Activated CD8-positive, alpha-beta memory T cell treated with anti-CD3 and anti-CD28 coated beads, Interleukin-2, amount 50 U/mL, for 4 hours (primary cell): ENCODE measurements at places on chromosomes 7 and 10.

DNA sequence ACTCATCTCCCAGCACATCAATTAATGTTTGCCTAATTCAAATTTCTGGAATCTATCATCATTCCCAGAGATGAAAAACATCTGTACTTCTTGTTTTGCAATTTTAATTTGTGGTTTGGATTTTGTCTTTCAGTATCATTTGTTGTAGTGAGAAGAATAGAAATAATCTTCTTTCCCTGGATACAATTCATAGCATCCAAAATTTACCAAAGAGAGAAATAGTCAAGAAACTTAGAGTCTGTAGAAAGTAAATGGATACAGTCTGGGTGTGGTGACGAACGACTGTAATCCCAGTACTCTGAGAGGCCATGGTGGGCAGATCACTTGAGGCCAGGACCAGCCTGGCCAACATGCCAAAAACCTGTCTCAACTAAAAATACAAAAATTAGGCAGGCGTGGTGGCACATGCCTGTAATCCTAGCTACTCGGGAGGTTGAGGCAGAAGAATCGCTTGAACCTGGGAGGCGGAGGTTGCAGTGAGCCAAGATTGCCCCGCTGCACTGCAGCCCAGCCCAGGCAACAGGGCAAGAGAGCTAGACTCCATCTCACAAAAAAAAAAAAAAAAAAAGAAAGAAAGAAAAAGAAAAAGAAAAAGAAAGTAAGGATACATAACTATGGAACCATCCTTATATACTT lies 193.0 kb downstream of the RELN start:
- no peak for DNase-seq

DNA sequence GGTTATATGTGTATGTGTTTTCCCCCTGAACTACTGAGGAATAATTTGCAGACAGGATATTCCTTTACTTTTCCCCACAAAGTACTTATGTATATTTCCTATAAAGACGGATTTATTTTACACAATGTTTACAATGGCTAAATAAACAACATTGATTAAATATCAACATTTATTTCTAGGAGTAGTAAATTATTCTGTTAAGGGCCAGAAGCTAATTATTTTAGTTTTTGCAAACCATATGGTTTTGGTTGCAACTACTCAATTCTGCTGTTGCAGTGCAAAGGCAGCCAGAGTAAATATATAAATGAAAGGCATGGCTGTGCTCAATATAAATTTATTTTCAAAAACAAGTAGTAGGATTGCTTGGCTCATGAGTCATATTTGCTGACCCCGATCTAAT lies 907.1 kb upstream of the MBL2 start:
- no peak for DNase-seq

GRCh38 chr7:129263168-129263567 lies 38.3 kb downstream of the AHCYL2 start:
- no peak for DNase-seq

DNA sequence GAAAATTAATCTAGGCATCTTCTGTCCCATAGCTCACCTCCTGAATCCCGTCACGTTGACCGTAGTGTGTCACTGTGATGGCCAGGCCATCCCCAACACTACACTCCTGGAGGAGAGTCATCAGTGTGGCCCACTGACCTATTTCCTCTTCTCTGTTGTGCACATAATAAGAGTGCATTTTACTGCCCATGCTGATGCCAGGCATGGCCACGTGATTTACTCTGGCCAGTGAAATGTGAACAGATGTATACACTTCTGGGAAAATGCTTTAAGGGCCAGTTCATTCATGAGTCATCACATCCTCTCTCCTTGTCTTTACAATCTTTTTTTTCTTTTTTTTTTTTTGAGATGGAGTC lies 101.9 kb upstream of the PIP4K2A start:
- DNase-seq: no peak

- DNase-seq: no peak
Measured at GRCh38 chr7:143384148-143384547, 3.0 kb downstream of the ZYX start.

- no peak for DNase-seq
Measured at GRCh38 chr7:106978425-106979420, 65.8 kb upstream of the PRKAR2B start.

DNA sequence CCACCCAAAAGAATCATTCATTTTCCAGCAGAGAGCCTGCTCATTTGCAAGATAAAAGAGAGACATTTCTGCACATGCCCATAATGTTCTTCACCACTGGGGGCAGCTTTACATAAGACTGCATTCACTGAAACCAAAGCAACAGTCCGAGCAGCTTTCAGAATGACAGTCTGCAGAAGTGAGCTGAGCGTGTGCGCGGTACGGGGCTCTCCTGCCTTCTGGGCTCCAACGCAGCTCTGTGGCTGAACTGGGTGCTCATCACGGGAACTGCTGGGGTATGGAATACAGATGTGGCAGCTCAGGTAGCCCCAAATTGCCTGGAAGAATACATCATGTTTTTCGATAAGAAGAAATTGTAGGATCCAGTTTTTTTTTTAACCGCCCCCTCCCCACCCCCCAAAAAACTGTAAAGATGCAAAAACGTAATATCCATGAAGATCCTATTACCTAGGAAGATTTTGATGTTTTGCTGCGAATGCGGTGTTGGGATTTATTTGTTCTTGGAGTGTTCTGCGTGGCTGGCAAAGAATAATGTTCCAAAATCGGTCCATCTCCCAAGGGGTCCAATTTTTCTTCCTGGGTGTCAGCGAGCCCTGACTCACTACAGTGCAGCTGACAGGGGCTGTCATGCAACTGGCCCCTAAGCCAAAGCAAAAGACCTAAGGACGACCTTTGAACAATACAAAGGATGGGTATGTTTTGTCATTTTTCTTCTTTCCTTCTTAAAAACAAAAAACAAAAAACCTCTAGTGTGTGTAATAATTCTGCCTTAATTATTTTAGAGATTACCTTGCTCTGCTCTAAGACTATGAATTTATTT lies at the start of gene LRRTM3:
Gene LRRTM3 (plus strand): TSS at position 141 of the 820 bp plus-strand sequence.
- no peak for DNase-seq

GRCh38 chr7:41007351-41007751 lies 695.5 kb downstream of the INHBA start:
- DNase-seq: no peak

DNA sequence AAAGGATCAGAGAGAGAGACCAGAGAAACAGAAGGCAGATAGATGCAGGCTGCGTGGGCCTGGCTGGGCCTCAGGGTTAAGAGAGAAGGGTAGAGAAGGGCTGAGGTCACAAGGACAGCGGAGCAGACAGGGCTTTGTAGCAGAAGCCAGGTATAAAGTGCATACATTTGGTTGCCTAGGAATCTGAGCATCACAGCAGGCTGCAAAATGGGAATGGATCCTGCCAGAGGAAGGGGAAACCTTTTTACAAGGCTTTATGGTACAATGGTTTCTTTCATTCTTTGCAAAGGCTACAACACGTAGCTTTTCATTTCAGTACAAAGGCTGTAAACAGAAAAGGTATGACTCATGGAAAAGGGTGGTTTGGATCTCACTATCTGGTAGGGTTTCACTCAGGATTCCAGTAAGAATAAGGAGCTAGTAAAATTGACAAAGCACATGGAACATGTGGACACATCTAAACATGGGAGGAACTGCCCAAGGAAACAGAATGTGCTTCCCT lies 275.1 kb downstream of the DOCK4 start:
- DNase-seq: no peak

- DNase-seq: no peak
Measured at GRCh38 chr7:17710312-17710711, 230.0 kb downstream of the SNX13 start.

DNA sequence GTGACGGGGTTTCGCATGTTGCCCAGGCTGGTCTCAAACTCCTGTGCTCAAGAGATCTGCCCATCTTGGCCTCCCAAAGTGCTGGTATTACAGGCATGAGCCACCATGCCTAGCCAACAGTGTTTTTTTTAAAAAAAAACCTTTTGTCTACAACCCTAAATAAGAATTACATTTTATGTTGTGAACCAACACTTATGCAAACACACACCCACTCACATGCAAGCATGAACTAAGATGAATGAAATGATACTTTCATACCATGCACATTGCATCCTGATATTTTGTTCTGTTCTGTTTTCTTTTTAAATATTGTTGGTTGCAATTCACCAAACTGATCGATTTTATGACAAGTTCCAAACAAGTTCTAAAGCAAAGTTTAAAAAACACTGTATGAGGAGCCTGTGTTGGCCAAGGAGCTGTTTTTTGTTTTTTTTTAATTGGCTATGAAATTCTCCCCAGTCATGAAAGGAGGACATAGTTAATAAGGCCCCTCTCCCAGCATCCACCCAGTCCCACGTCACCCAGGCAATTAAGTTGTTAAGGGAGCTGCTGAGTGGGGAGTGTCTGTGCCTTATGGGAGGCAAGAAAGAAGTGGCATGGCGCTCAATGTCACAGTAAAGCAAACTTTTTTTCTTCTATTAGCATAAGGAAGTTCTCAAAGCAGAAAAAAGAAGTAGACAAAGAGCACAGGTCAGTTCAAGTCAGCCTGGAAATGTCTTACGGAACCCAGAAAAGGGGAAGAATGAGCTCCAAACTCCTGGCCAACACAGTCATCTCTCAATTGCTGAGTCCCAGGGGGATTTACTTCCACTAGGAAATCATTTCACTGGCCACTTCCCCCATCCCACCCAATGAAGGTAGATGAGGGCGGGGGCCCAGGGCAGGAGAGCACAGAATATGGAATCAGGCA lies 50.1 kb downstream of the NOD1 start:
- DNase-seq: no peak

DNA sequence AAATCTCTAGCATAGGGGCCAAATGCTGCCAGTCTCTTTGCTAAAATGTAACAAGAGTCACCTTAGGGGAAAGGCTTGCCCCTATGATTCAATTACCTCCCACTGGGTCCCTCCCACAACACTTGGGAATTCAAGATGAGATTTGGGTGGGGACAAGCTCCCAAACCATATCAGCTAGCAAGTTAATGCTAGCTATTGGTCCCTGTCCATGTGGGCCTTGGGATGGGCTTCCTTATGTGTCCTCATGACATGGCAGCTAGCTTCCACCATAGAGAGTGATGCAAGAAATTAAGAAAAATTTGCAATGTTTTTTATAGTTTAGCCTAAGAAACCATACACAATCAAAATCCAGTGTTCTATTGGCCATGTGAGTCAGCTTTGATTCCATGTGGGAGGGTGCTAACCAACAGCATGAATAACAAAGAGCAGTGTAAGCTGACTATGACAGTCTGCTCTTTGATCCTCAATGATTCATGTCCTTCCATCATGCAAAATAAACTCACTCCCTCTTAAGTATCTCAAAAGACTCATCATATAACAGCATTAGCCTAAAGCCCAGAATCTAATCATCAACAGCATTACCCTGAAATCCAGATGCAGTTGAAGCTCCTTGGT lies 21.7 kb upstream of the ZNF365 start:
- DNase-seq: no peak

DNA sequence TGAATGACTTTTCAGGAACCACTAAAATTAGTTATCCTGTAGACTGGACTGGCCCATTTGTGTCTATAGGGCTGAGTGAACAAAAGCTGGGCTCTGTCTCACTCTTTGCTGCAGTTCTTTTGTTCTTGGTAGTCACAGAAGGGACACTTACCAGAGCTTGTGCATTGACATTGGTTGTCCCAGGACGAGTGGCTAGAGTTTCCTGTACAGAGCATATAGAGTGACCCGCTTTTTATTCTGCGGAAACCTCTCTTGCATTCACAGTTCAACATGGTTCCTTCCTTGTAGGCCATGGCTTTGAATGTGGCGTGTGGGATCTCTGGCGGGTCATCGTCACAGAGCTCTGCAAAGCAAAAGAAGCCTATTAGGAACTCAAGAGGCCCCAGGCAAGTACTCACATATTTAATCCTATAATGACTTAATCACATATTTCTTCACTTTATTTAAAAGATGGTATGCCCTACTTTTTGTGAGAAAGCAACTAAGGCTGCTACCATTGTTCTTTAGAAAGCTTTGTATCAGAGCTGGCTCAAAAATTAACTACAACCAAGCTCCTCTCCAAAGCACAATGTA lies 36.4 kb downstream of the IL2RA start:
- DNase-seq: no peak

DNA sequence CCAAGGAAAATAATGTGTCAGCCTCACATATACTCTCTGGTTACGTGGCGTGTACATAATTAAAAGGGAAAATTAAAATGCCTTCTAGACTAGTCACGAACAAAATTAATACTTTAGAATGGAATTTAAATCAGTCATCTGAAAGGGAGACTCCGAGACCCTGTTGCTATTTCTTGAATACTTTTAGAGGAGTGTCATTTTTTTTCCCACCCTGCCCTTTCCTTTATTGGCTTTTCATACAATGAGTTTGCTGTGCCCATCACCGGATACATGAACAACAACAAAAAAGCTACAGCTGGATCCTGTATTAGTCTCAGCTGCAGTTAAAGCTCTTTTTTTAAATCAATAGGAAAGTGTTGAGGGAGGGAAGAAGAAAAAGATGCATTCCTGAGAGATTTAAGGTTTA lies 20.1 kb downstream of the CYTH3 start:
- no peak for DNase-seq
